T-helper 9 cell (primary cell): ENCODE measurements at places on chromosomes 1 and 21.

DNA sequence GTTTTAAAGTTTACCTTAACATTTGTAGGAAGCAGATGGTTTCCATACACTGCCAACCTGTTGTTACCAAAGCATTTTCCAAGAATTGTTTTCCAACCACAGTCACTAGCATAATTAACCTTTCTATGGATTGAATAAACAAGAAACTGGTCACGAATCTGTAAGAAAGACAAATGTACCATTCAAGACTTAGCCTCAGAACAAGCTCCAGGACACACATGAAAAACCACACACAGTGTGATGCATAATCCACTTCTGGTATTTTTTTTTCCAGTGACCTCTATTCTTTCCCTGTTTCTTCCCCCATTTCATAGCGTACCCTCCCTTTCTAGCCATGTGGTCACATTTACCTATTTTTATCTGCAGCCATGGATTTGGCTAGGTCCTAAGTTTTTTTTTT is 29.6 kb upstream of the C1orf87 start:
- no peak for DNase-seq

DNA sequence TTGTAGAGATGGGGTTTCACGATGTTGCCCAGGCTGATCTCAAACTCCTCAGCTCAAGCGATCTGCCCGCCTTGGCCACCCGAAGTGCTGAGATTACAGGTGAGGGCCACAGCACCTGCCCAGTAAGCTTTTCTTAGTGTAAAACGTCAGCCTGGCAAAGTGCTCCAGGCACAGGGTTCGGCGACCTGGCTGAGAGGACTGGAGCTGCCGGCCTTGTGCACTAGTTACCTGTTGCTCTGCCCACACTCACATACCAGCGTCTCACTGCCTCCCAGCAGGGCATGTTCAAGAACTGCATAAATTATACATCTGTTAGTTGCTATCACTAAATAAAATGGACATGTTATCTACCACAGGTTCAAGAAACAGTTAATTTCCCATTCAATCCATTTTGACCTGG is 55.2 kb downstream of the DEGS1 start:
- no peak for DNase-seq

DNA sequence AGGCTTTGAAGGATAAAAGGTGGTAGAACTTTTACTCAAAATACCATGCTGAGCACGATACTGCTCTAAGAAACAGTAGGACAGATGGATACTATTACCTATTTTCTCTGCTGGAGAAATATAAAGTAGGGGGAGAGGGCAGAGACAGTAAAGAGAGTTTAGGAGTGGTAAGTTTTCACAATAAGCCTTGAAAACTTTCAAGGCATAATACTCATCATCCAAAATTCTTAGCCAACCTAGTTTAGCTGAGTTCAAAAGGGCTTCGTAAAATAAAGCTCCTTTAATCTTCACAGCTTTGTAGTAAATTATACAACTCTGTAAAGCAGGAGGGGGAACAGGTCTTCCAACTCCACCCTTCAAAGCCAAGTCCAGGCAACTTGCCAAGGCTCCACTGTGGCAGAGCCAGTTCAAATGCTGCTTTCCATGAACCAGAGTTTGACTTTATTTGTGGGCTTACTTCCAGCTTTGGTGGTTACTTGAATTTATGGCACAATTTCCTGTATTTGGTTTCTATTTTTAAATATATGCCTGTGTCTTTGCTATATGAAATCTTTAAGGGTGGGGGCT is 15.5 kb downstream of the TEX38 start:
- DNase-seq, result no peak

GRCh38 chr1:18673976-18674375 is 43.3 kb downstream of the PAX7 start:
- DNase-seq, result no peak

- DNase-seq, result no peak
Measured at GRCh38 chr1:3384407-3384806, 70.1 kb upstream of the ARHGEF16 start.

- DNase-seq, result no peak
Measured at GRCh38 chr21:34200288-34200905, 127.0 kb downstream of the MRPS6 start.

DNA sequence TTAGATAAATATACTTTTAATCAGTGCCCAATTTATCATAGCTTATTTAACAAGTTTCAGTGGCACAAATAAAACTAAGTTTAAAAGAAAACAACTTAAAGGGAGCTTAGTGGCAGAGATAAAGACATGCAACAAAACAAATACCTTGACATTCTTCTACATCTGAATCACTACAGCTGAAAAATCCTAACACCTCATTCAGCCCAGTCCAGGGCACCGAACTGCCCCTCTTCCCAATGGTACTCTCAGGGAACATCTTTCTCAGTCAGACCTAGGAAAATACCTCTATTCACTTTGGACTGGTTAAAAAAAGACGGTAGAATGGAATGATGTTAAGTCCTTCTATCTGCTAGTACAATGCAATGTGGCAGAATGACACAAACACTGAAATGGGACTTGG is 8.3 kb downstream of the OTUD7B start:
- no peak for DNase-seq

- no peak for DNase-seq
Measured at GRCh38 chr1:245776694-245777332, 622.0 kb downstream of the KIF26B start.

GRCh38 chr1:155884031-155884960 is 24.9 kb downstream of the SYT11 start:
- no peak for DNase-seq

GRCh38 chr1:198497326-198498102 is 43.0 kb downstream of the ATP6V1G3 start:
- no peak for DNase-seq

- DNase-seq, result no peak
Measured at GRCh38 chr1:225044258-225044657, 114.8 kb downstream of the DNAH14 start.

DNA sequence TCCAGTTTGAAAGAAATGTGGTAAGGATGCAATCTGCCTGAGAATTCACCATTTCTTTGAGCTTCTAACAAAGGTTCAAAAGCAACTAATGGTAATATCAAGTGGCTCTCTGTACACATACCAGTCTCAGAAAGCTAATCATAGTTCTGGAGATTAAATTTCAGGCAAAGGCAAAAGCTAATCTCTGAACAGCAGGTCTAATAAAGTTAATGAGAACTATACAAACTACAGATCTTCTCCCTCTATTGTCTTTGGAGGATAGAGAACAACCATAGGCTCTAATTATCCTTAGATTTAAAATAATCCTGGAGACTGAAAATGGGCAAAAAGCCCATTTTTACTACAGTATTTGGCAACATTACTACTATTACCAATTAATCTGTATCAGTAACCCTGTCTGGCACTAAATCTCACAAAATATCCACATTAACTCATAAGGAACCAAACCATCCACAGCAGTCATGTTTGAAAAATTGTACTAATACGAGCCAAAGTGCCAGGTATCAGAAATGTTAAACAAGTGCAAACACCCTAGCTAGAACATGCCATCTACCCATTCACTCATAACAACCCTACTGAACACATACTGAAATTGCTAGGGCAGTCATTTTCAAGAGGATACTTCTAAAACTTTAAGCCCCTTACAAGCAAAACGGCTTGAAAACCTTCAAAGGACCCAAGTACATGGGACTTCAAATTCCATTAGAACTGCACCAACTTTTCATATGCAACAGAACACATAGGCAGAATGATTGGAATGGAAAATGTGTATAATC is 4.8 kb downstream of the DIPK1A start:
- no peak for DNase-seq

DNA sequence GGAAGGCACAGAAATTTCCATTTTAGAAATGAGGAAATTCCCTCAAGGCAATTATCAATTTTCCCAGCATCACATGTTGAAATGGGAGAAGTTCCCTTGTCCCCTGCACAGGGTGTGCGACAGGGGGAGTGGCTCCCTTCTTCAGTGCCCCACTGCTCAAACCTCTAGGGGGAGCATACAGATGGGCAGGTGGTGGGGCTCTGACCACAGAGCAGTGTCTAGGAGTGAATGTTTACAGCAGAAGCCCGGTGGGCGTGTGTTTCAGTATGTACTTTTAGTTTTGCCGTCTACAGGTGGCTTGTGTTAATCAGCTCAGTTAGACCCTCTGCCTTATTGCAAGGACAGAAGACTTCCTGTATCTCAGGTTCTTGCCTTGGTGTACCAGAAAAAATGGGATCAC is 493.7 kb upstream of the PLXNA2 start:
- no peak for DNase-seq

GRCh38 chr21:39221997-39222486 is 38.8 kb upstream of the PSMG1 start:
- no peak for DNase-seq

DNA sequence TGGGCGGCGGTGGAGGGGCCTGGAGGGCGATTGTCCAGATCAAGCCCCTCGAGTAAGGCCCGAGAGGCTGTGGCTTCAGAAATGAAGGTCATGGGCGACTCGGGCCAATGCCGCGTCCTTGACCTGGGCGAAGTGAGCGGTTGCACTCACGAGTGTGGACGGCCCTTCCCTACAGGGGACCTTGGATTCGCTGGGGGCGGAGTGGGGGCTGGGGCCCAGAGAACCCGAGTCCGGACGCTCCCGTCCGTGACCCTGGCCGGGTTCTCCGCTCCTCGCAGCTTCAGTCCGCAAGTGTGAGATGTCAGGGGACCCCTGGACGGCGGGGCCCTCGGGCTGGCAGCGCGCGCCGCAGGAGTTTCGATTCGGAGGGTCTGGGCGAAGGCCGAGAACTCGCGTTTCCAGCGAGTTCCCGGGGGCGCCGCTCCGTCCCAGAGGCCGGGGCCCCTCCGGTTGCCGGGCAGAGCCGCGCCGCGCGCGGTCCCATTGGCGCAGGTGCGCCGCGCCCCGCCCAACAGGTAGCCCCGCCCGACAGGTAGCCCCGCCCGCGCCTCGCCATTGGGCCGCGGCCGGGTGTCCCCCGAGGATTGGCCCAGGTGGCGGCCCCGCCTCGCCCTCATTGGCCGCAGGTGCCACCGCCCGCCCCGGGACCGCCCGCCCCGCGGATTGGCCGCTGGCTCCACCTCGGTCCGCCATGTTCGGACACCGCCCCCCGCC is at the start of gene PRKCZ:
Gene PRKCZ, plus strand, starts transcription at position 694 of the 714 bp plus-strand sequence. CDS start 220 bp downstream, outside the sequence.
- peak; percentile 92 for DNase-seq

DNA sequence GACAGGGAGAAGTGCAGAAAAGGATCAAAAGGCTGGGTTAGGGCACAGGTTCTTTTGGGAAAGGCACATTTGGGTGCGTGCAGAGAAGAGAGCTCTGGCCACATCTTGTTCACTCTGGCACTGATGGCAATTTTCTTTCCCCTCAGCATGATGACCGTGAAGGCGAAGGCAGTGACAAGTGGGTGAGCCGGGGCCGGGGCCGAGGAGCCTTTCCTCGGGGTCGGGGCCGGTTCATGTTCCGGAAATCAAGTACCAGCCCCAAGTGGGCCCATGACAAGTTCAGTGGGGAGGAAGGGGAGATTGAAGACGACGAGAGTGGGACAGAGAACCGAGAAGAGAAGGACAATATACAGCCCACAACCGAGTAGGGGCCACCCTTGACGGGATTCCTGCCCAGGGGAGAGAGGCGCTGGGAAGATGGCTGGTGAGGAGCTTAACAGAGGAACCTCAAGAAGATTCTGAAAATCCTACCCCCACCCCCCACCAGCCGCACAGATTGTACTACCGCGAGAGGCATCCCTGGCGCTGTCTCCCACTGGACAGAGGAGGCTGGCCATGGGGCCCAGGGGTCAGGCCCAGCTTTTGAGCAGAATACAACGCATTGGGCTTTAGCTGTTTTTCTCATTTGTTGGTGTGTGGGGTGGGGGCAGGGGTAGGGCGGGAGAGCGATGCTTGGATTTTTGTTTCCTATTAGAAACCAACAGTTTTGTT is 2.4 kb upstream of the SH3D21 start:
- no peak for DNase-seq

- no peak for DNase-seq
Measured at GRCh38 chr1:106600626-106601025, 455.8 kb upstream of the PRMT6 start.

DNA sequence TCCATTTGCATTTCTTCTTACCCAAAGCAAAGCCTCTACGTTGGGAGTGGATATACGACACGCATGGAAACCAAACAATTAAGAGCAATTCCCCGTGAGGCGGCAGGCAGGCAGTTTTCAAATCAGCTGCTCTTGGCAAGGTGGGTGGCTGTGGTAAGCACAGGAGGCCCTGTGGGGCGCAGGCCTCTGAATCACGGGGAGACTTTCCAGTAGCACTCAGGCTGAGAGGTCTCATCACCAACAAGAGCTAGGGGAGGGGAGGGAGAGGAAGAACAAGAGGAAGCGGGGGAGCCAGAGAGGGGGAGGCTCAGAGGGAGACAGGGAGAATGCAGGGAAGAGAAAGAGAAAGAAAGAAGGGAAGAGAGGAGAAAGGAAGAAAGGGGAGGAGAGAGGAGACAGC is 56.4 kb downstream of the MT1HL1 start:
- DNase-seq, result no peak

- no peak for DNase-seq
Measured at GRCh38 chr1:193348091-193348768, 161.8 kb upstream of the B3GALT2 start.

- DNase-seq, result no peak
Measured at GRCh38 chr1:33710967-33711366, 152.9 kb upstream of the HMGB4 start.

- no peak for DNase-seq
Measured at GRCh38 chr1:3226701-3227350, 157.8 kb downstream of the PRDM16 start.
